Erythroblast (primary cell): ENCODE measurements at places on chromosomes 12 and 14.

DNA sequence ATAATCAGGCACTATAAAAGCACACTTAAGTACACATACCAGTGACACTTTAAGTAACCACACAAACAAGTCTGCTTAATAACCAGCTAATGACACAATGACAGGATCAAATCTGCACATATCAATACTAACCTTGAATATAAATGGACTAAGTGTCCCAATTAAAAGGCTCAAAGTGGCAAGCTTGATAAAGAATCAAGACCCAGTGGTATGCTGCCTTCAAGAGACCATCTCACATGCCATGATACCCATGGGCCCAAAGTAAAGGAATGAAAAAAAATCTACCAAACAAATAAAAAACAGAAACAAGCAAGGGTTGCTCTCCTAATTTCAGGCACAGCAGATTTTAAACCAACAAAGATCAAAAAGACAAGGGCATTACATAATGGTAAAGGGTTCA, 470.4 kb downstream of the TRHDE start:
- DNase-seq, result no peak

DNA sequence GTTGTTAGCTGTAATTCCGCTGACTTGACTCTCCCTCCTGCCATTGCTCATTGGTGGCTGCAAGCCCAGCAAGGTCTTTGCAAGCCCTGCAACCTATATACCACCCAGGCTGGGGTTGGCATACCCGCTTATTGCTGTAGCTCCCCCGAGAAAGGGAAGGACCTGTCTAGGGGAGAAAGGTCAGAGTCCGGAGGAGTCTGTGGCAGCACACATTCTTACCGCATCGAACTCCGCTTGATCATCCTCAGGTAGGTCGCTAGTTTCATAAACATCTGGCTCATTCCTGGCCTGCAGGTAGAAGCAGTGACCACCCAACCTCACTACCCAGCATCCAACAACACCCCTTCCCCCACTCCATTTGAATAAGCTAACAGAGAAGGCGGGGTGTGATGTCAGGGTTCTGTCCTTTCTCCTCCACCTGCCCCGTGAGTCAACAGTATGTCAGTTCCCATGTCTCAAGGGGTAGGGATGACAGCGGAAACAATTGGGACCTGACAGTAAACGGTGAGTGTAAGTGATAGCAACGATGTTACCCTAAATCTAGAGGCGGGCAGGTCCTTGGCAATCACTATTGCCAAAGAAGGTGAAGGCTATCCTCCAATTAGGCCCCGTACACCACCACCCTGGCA, 1.1 kb downstream of the DCTN2 start:
- no peak for DNase-seq

GRCh38 chr12:131830335-131830913, 2.2 kb downstream of the MMP17 start:
- peak; percentile 63 for DNase-seq

DNA sequence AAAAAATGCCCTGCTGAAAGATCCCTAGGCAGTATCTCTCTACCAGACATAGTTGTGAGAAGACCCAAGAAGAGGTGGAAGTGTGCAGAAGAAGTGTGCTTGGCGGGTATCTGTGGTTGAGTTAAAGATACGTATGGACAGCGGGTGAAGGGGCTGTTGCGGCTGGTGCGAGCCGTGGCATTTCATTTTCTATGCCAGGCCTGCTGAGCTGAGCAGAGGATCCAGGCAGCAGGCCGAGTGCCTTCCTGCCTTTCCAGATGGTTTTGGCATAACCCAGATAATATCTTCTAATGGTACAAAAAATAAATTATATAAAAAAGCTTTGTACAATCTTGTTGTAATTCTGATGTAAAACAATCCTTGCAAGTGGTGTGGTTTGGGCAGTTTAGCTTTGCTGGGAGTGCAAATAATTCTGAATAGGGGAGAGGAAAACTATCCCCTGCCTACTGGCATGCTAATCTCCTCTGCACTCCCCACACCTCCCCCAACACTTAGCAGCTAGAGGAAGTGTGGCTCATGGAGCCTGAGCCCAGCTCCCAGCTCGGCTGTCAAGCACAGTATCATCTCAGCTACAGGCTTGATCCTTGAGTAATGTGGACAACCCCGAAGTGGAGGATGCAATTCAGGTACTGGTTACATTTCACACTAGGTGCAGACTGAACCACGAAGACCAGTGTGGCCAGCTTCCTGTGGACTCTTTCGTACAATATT, 168.9 kb downstream of the VRK1 start:
- DNase-seq, result no peak

- DNase-seq, result peak; percentile 7
These were observed 373.5 kb upstream of the OR4E1 start for GRCh38 chr14:22047115-22047514.

GRCh38 chr12:131057722-131058515, 104.2 kb downstream of the ADGRD1 start:
- DNase-seq, result no peak

DNA sequence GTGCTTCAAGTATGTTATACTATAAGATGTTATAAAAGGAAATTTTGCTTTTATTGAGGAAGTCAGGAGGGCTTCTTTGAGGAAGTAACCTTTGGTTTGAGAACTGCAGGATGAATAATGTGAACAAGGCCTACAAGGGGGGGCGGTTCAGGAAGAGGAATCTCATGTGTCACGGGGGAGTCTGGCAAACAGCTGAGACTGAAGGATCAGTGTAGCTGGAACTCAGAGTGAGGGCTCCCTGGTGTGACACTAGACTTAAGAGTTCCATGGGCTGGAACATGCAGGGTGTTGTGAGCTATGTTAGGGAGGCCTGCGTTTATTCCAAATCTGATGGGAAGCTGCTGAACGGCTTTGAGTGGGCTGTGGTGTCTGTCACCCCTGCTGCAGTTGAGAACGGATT, 62.3 kb downstream of the UNC79 start:
- DNase-seq, result no peak

- DNase-seq, result no peak
These were observed 9.7 kb upstream of the MDM1 start for GRCh38 chr12:68341822-68342221.

- no peak for DNase-seq
These were observed 336.3 kb downstream of the DAD1 start for GRCh38 chr14:22252686-22253085.

DNA sequence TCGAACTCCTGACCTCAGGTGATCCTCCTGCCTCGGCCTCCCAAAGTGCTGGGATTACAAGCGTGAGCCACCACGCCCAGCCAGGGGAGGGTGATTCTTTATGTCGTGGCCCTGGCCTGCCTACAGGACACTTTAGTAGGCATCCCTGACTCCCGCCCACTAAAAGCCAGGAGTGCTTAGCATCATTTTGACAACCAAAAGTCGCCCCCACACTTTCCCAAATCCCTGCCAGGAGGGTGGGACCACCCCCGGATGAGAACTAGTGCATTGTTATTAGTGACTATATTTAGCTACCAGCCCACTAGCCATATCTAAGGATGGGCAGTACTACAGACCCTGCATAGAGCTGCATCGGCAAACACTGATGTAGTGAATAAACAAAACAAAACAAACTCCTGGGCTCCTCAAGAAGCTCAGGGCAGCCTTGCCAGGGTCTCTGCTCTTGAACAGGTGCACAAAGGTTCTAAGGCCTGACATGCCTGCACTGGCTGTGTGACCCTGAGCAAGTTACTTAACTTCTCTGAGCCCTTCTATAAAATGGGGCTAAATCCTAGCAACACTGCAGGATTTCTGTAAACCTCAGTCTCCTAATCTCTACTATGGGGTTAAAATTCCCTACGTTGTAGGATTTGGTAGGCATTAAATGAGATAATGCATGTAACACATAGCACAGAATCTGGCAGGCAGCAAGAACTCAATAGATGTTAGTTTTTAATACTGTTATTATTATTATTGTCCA, 2.2 kb downstream of the CAMKK2 start:
- no peak for DNase-seq

- DNase-seq, result peak; percentile 23
These were observed 4.4 kb downstream of the LGALS3 start for GRCh38 chr14:55133416-55133815.

DNA sequence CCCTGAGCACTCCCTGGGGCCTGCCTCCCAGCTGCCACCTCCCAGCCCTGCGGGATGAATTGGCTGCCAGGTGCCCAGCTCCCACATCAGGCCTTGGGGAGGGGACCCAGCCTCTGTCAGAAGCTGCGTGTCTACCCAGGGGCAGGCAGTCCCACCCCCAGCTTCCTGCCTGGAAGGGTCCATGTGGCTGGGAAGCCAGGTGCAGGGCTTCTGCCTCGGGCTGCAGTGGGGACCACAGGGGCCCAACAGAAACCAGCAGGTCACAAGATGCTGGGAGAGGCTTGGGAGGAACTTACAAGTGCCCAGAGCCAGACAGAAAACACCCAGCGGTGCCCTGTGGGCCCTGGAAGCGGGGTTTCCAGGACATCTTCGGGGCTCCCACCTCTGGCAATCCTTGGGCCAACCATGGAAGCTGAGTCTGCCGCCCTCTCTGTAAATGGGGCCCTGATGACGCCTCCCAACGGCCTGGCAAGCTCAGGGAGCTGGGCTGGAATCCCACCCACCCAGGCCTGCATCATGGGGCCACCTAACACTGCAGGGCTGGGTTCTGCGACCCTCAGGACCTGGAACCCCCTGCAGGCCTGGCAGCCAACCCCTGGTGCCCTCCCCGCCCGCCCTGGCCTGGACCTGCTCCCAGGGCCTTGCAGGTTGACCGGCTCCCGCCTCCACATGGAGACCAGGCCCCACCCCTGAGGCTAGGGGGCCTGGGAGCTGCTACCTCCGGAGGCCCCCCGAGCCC, 36.6 kb downstream of the CCNK start:
- no peak for DNase-seq

DNA sequence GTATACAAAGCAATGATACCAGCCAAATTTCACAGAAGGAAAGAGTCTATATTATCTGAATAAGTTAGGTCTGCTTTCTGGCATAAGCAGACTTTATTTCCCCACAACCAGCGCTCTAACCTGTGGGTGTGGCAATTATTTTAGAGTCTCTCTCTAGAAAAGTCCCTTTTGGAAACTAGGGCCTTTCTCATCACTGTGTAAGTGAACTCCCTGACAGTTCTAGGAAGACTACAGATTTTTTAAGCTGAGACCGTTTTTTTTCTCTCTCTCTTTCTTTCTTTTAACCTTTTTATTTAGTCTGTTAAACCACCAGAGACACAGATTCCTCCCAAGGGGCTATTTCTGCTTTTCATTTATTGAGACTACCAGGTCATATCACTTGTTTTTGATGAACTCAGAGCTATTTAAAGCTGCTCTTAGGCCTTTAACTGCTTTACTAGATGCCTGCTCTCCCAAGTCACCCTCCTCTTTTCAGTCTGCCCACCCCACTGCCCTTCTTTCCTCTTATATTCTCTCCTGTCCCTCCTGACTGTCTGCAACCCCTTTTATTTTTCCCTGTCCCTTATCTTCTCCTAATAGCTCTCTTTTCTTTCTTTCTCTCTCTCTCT, 69.2 kb upstream of the ARHGAP5 start:
- DNase-seq, result no peak

DNA sequence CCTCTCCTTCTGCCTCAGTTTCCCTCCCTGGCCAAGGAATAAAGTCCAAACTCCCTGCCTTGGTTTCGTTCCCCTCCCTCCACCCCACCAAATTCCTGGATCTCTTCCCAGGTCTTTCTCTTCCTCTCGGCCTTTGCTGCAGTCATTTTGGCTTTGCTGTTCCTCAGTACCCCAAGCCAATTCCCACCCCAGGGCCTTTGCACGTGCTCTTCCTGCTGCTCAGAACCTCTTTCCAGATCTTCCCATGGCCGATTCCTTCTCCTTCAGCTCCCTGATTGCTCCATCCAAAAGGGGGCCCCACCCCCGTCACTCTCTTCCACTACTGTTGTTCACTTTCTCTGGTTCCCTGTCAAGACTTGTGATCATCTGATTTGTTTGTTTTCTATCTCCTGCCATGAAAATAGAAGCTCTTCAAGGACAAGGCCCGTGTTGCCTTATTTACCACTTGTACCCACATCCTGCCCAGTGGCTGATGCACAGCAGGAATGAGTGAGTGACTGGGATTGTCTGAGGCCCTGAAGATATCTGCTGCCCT, 3.1 kb downstream of the HNF1A start:
- no peak for DNase-seq

DNA sequence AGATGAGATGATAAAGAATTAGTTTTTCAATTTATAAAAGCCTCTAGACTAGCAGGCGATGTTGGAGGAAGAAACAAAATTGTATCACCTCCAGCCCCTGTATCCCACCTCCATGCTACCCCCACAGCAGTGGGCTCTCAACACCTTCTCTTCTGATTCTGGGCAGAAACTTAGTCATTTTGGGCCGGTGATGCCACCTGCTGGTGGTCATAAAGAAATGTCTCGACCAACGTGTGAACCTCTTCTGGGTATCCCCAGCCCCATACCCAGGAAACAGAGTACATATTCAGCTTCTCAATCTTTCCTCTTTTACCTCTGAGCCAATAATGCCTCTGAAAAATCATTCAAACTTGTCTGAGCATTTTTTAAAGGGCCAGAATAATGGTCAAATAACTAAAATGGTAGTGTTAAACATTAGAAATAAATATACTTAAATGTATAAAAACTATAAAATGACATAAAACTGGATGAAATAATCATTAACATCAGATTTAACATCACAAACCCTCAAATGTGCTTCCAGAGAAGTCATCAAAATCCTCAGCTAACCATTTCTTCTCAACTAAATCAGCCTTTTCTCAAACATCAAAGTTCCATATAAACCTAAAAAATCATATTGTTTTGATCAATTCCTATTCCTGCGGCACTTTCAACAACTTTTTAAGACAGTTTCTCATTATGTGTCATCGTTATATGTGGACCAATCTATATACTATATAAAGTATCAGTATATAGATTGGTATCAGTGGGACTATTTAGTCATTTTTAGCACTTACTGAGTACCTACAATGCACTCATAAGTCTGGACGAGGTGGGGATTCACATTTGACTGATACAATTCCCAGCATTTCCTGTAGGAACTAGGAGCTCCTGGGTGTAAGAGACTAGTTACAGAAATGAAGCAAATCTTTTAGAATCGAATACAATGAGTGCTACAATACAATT, 69.4 kb downstream of the ATXN2 start:
- peak; percentile 68 for DNase-seq

DNA sequence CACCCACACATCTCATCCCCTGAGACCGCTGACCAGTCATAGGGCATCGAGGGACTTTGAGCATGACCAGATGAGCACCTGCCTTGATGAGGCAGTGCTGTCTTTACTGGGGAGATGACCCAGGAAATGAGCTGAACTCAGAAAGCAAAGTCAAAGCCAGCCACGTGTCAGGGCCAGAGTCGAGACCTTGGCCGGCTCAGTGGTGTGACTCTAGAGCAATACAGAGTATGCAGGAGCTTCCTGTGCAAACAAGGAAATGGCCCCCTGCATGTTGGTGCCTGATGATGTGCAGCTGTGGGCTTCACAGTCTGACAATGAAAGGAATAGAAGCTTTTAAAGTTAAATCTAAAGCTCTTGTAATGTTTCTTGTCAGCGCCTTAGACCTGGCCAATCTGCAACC, 332.9 kb downstream of the PCNX1 start:
- DNase-seq, result no peak
